NCI-H1694 treated with DMSO at 0.1 percent for 48 hours (cell line): ENCODE measurements at places on chromosomes 13 and 19.
A peak's percentile ranks its signal among the peaks of the same experiment; 100 is the strongest.

DNA sequence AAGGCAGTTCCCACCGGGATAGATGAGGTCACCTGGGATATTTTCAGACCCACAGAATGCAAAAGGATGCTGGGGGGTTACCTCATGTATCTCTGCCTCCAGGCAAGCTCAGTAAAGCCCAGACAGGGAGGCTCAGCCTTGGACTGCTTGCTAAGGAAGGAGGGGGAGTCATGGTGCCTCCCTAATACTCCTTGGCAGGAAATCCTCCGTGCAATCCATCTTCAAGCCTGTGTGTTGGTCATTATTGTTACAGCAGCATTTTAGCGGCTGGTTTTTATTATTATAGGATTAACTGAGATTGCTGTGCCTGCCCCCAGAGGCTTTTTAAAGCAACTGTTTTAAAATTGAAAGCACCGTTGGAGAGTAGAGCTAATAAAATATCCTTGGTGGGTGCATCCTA, 188.5 kb upstream of the UBL3 start:
- no peak for DNase-seq

GRCh38 chr13:83453723-83454122, 428.6 kb downstream of the SLITRK1 start:
- DNase-seq: no peak

GRCh38 chr13:79531542-79532254, 50.7 kb downstream of the NDFIP2 start:
- no peak for DNase-seq

GRCh38 chr13:60689571-60689970, 292.6 kb downstream of the TDRD3 start:
- no peak for DNase-seq

DNA sequence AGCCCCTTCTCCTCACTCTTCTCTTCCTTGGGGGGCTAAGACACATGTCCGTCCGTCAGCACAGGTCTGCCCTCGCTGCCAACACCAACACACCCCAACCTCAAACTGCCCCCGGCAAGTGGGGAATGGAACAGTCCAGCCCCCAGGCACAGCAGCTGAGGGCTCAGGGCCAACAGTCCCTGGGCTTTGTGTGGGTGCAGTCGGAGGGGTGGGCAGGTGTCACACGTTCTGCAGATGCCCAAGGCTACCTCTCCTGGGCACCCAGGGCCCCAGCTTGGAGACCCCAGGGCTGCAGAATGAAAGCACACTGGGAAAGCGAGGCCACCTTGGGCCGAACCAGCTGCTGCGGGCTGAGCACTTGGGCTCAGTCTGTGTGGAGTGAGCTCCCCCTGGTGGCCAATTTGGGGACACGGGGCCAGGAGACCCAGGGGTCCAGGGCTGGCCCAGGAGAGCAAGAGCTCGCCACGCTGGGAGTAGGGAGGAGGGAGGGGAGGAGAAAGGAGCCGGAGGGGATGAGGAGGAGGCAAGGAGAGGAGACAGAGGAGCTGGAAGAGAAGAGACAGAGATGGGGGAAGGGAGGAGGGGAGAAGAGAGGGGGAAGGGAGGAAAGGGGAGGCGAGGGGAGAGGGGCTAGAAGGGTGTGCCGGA, 14.0 kb upstream of the ATP8B3 start:
- peak; percentile 11 for DNase-seq

GRCh38 chr13:31860002-31860401, 120.7 kb downstream of the RXFP2 start:
- no peak for DNase-seq

GRCh38 chr13:31826521-31826920, 87.2 kb downstream of the RXFP2 start:
- DNase-seq: no peak

DNA sequence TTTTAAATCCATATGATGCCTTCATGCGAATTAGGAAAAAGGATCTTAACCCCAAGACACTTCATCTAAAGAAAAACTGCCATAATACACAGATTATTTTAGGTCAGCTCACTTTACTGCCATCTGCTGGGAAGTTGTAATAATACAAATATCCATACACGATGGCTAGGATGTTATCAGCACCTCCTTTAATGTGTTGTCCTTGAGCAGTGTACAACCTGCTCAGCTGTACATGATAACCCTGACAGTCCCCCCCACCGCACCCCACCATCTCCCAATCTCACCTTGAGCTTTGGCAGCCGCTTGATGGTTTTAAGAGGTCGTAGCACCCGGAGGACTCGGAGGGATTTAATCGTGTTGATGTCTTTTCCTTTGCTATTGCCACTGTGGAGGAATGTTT, 112.2 kb downstream of the IER2 start:
- peak; percentile 50 for DNase-seq

GRCh38 chr13:97567510-97568243, 133.7 kb downstream of the RAP2A start:
- DNase-seq: no peak

DNA sequence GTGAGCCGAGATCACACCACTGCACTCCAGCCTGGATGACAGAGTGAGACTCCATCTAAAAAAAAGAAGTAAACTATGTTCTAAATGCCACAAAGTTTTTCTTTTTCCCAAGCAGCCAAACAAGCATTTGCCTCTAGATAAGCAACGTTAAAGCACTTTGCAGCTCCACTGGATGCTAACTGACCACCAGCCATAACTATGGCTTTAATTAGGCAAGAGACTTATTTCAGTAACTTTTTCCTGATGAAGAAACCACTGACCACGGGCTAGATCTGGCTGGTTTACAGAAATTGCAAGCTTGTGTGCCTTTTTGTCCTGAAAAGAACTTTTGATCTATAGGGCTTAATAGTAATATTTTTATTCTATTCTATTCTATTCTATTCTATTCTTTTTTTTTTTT, 22.1 kb downstream of the CD70 start:
- DNase-seq: no peak

- DNase-seq: no peak
Observed at GRCh38 chr19:54245936-54246335, 3.3 kb upstream of the LILRA6 start.

DNA sequence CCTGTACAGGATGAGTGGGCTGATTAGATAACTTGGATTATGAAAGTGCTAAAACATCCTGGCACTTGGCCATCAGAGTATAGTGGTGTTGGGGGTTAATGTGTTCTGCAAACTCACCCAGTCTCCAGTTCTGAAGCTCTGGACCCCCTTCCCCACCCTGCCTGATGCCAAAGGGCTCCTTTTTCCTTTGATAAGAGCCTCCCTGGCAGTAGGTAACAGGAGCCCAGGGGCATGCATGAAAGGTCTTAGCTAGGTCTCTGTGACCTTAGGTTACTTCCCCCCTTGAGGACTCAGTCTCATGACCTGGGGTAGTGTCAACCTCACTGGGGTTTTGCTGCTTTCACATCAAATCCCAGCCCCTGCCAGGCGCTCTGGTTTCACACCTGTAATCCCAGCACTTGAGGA, 2.5 kb downstream of the RPS28 start:
- DNase-seq: no peak

DNA sequence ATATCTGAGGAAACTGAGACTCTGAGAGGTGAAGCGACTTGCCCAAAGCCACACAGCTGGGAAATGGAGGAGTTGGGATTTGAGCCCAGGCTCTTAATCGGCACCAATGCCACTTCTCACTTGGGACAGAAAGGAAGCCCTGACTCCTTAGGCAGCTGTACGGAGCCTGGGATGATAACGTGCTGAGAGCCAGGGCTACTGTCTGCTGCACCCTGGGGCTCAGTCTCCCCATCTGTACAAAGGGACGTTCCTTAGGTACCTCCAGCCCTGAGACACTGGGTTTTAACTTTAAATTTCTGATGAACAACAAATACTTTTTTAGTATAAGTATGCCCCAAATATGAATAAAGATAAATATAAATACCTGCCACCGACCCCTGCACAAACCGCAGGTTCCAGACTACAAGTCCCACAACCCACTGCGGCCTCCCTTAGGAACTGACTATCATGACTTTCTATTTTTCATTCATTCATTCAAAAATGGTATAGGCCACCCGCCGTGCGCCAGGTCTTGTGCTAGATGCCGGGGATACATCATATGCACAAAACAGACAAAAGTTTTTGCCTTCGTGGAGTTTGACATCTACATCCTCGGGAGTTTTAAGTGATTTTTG, 776 bp upstream of the NCLN start:
- DNase-seq: peak; percentile 91

GRCh38 chr13:24161010-24161775, 673 bp downstream of the SPATA13 start:
- DNase-seq: no peak

DNA sequence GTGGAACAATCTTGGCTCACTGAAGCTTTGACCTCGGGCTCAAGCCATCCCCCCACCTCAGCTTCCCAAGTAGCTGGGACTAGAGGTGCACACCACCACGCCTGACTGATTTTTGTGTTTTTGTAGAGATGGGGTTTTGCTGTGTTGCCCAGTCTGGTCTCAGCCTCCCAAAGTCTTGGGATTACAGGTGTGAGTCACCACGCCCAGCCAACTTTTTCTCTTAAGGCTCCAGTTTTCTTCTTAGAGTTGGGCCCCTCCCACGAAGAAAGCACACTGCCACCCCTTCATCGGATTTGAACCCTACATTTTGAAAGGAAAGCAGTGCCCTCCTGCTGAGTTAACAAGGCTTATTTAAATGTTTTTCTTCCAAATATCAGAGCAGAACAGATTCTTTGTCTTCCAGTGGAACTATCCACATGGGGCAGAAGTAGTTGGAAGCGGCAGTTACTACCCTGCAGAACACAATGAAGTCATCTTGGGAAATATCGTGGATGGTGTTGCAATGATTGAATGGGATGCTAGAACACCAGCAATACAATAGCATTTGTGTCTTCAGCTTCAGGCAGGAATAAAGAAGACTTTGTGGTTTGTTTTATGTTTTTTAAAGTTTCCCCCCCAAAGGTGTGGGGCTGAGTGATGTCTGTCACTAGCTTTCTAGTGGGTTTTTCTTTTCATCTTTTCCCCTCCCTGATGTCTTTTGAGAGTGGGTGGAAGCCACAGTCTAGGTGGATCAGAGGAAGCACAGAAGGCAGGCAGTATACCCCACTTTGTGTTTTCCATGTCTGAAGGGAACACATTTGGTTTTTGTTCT, 8.9 kb downstream of the ACTN4 start:
- DNase-seq: no peak

GRCh38 chr13:67395577-67395976, 165.4 kb upstream of the PCDH9 start:
- no peak for DNase-seq

DNA sequence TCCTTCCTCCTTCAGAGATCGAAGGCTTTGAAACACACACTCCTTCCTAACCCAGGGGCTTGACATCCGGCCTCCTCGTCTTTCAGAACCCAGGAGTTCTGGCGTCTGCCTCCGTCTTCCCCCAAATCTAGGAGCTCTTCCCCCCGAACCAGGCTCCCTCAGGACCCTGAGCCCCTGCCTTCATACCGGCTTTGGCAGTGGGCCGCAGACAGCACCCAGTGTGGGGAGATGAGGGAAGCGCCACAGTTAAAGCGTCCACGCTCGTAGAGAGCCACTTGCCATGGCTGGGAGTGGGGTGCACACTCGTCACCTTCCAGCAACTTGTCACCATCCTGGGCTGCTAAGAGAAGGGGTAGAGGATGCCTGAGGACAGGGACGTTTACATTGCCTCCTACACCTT, 3.9 kb upstream of the KLK1 start:
- DNase-seq: no peak

- no peak for DNase-seq
Observed at GRCh38 chr13:62294244-62294643, 878.6 kb upstream of the PCDH20 start.

DNA sequence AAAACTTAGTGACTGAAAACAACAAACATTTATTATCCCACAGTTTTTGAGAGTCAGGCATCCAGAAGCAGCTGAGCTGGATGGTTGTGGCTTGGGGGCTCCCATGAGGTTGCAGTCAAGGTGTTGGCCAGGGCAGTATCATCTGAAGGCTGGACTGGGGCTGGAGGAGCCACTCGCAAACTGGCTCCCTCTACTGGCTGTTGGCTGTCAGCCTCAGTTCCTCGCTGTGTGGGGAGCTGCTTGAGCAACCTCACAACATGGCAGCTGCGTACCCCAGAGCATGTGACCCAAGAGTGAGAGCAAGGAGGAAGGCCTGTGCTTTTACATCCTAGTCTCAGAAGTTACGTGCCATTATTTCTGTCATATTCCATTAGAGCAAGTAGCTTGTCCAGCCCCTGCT, 9.7 kb downstream of the YJU2 start:
- no peak for DNase-seq

GRCh38 chr13:26949701-26950502, 189.3 kb upstream of the GPR12 start:
- DNase-seq: no peak
